ENCODE measurements at places on chromosomes 7 and 10.
A peak's percentile ranks its signal among the peaks of the same experiment; 100 is the strongest.

- DNase-seq: no peak
These were observed 170.4 kb upstream of the C7orf33 start for GRCh38 chr7:148419856-148420832.

- no peak for DNase-seq
These were observed 28.3 kb downstream of the C10orf71 start for GRCh38 chr10:49327036-49327813.

DNA sequence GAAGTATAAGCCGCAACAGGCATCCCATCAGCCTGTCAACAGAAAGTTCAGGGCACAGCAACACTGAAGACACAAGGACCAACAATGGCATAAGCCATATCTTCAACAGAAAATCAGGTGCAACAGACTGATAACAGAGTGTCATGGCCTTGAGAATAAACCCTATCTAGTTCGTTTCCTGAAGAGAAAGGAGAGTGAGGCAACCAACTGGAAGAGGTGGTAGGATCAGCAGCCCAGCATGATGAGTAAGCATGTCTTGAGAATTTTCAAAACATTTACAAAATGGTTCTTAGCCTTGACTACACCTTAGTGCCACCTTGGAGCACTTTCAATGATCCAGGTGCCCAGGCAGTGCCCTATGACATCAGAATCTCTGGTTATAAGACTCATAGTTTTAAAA lies 290.2 kb upstream of the SEMA3C start:
- no peak for DNase-seq

- DNase-seq: no peak
These were observed 118.3 kb downstream of the PKD1L1 start for GRCh38 chr7:47830015-47830414.

GRCh38 chr10:85995791-85996190 lies 370.8 kb downstream of the GRID1 start:
- DNase-seq: no peak

- peak; percentile 99 for DNase-seq
These were observed at the start of the genes PHTF2 and TMEM60 for GRCh38 chr7:77798394-77799077. Gene PHTF2 (plus strand): TSS chr7:77798773. Gene TMEM60 (minus strand): TSS chr7:77798434. CDS start chr7:77794373, 4,061 bp downstream.

DNA sequence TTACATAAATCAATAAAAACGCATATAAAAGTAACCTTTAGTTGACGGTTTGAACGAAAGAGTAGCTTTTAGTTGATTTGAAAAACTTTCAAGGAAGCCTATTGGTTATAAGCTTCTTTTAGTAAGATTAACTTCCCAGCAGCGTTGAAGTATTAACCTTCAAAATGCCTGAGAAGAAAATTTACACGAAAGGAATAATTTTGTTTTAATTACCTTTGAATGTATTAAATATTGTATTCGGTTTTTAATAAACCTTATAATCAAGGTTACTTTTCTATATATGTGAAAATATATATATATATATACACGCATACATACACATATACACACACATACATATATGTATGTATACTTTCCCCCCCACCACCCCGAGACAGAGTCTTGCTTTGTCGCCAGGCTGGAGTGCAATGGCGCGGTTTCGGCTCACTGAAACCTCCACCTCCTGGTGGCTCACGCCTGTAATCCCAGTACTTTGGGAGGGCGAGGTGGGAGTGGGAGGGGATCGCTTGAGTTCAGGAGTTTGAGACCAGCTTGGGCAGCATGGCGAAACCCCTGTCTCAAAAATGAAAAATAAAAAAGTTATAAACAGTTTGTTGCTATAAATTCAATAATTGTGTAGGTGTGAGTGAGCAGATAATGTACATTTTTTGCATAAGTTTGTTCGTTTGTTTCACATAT lies 57.6 kb upstream of the EZH2 start:
- DNase-seq: peak; percentile 58

- DNase-seq: peak; percentile 35
These were observed 1.7 kb upstream of the EGR2 start for GRCh38 chr10:62817766-62818425.

DNA sequence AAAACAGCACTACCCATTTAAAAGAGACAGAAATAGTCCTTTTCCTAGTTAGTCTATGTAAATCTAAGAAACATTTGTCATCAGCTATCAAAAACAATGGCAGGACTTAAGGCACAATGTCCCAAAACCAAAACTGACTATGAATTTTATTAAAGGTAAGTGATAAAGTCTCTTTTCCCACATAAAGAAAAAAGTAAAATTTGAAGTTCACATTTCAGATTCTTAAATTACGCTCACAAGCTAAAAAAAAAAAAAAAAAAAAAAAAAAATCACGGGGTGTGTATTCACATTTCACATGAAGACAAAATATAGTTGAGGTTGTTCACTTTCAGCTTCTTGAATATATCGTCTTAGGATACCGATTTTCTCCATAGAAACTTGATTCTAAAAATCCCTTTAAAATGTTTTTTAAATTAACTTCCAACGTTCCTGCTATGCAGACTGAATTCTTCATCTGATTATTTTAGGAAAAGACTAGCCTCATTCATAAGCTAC lies 1.6 kb downstream of the P4HA1 start:
- no peak for DNase-seq

- DNase-seq: no peak
These were observed 366.9 kb upstream of the NUPR2 start for GRCh38 chr7:56483153-56483552.

- no peak for DNase-seq
These were observed 15.6 kb upstream of the AQP1 start for GRCh38 chr7:30896036-30896435.
